ENCODE measurements at places on chromosomes 16 and 17. TPM values are rescaled to one million over a fixed set of nuclear protein-coding genes. Genes with fewer than 3 reads are reported as not detected.

DNA sequence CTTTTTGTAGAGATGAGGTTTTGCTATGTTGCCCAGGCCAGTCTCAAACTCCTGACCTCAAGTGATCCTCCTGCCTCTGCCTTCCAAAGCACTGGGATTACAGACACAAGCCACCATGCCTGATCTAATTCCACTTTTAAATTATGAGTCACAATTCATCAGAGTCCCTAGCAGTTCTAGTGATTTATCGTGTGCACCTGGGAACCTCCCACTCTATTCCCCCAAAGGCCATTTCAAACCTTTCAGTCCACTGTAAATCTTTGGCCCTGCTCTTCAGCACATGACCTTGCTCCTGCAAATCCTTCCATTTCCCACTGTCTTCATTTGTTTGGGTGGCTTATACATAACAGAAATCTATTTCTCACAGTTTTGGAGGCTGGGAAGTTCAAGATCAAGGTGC, 73.0 kb downstream of the HS3ST2 start:
- no peaks in the 10 kb centered on the region for H3K27me3 ChIP-seq
- no peak overlapping the region for H3K27ac ChIP-seq
- H3K4me3 ChIP-seq: no peak overlapping the region
- DNase-seq: no peak

DNA sequence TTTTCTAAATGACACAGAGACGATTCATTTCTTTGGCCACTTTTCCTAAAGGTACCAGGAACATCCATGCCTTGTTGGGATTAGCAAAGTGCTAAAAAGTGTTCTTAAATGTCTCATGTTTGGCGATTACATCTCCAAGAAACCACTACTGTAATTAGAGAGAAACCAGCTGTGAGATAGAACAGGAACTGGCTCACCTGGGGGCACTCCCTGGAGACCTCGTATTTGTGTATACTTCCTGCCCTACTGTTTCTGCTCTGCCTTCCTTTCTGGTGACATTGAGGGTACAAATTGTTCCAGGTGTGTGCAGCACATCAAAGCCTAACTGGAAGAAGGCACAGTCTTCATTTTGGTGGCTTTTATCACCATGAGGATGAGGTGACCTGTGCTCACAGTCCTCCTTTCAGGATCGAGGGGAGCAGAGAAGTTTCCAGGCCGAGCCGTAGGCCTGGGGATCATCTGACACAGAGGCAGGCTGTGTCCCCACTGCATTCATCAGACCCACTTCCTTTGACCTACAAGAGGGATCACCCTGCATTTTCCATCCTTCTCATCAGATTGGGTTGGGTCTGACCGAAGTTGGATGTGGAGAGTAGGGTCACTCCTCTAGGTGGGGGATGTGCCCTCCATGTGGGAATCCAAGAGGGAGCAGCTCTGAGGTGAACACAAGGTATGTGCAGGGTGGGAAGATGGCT, 23.7 kb downstream of the CCL4 start:
- H3K27me3 ChIP-seq: no peaks in the 10 kb centered on the region
- H3K27ac ChIP-seq: no peak overlapping the region

DNA sequence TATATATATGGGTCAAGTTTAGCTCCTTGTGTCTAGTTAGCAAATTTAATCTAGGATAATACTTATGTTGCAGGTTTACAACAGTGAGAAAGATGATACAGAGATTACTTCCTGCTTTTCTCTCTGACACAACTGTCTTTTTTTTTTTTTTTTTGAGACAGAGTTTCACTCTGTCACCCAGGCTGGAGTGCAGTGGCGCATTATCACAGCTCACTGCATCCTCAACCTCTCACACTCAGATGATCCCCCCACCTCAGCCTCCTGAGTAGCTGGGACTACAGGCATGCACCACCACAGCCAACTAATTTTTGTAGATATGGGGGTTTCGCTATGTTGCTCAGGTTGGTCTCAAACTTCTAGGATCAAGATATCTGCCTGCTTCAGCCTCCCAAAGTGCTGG, 706.9 kb upstream of the SOX9 start:
- no peak overlapping the region for H3K27ac ChIP-seq
- no peak for DNase-seq
- H3K4me3 ChIP-seq: no peak overlapping the region
- H3K4me1 ChIP-seq: no peaks in the 10 kb centered on the region
- H3K36me3 ChIP-seq: no peaks in the 10 kb centered on the region

DNA sequence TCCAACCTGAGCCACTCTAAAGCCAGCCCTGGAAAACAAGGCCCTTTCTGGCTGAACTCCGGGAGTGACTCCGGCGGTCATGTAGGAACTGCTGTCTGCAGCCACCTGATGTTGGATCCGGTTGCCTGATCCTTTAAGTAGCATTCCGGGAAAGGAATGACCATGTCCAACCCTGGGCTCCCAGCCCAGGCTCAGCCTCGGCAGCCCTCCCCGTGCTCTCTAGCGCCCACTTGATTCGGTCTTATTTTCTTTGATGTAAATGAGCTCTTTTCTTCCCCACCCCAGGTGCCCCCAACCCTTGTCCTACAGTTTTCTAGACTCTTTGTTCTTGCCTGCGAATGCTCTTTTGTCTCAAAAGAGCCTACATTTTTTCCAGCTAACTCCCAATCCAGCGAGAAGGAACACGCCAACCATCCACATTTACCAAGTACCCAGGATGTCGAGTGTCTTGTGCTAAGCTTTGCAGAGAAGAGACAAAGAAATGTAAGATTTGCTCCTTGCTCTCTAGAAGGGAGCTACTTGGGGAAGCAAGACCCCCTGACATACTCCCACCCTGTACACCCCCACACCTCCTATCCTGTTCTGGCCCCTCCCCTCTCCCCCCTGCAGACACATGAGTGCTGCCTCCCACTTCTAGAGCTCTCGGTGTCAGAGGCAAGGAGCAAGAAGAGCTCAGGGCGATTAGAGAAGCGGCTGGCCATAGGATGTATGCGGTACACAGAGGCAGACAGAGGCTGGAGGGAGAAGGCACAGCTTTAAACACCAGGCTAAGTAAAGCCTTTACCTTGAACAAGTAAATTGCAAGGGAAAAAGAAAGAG, 53.8 kb downstream of the COG7 start:
- H3K27me3 ChIP-seq: no peaks in the 10 kb centered on the region
- peaks cover 14% of the 10 kb centered on the region for H3K36me3 ChIP-seq

TMEM204 gene
- total RNA-seq: 9.9 TPM

GRCh38 chr17:6642592-6642991, 1.7 kb downstream of the TXNDC17 start:
- H3K27me3 ChIP-seq: no peaks in the 10 kb centered on the region
- no peak overlapping the region for H3K4me3 ChIP-seq
- DNase-seq: no peak
- no peaks in the 10 kb centered on the region for H3K4me1 ChIP-seq
- H3K36me3 ChIP-seq: no peaks in the 10 kb centered on the region

CDRT15 gene
- total RNA-seq: not detected

DNA sequence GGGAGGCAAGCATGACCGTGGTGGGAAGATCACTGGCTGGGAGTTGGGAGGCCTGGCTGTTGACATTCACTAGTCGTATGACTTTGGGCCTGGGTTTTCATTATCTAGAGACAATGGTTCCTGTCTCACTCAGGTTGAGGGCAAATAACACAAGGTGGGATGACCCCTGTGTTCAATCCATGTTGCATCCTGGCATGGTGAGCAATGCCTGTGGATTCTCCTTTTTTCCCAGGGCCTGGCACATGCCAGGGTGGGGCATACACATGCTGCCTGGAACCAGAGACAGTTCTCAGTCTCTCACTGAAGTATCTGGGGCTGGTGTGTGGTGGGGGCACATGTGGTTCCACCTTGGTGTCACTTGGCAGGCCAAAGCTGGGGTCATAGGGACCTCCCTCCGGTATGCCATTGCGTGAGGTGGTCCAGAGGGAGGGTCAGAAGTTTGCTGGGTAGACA, 5.4 kb downstream of the THRA start:
- peak overlapping the region; percentile 12 for H3K27ac ChIP-seq
- H3K4me1 ChIP-seq: peaks cover 25% of the 10 kb centered on the region
- no peak overlapping the region for H3K4me3 ChIP-seq
- no peaks in the 10 kb centered on the region for H3K27me3 ChIP-seq

GRCh38 chr17:17147821-17148220, 58.3 kb downstream of the PLD6 start:
- no peak overlapping the region for H3K27ac ChIP-seq
- peaks cover 3% of the 10 kb centered on the region for H3K4me1 ChIP-seq

DNA sequence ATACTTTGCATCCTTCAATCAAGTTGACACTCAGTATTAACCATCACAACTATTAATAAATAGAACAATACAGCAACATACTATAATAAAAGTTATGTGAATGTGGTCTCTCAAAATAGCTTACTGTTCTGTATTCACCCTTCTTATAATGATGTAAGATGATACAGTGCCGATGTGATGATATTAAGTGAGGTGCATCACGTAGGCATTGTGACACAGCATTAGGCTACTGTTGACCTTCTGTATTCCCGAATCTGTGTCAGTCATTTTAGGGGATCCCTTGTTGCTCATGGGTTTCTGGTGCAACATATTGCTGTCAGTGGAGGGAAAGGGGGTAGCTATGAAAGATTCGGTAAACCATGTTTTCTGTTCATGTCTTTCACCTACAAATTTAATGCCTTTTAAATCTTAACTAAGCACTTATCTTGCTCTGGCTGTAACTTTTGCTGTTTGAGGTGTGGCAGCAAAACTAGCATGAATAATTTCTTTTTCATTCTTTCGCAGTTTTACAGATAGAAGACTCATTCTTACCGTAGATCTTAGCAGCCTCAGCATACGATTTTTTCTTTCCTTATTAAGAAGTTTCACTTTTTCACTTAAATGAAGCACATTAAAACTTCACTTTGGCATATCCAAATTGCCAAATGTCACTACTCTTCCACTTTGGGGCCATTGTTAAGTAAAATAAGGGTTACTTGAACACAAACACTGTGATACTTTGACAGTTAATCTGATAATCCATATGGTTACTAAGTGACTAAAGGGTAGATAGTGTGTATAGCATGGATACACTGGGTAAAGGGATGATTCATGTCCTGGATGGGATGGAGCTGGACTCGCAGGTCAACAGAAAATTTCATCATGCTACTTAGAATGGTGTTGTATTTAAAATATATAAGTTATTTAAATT, 29.6 kb downstream of the NFAT5 start:
- no peak overlapping the region for H3K4me3 ChIP-seq
- no peaks in the 10 kb centered on the region for H3K27me3 ChIP-seq
- DNase-seq: no peak
- H3K4me1 ChIP-seq: no peaks in the 10 kb centered on the region
- no peak overlapping the region for H3K27ac ChIP-seq
- no peaks in the 10 kb centered on the region for H3K36me3 ChIP-seq

PIP4K2B gene
- 11.5 TPM for total RNA-seq

DNA sequence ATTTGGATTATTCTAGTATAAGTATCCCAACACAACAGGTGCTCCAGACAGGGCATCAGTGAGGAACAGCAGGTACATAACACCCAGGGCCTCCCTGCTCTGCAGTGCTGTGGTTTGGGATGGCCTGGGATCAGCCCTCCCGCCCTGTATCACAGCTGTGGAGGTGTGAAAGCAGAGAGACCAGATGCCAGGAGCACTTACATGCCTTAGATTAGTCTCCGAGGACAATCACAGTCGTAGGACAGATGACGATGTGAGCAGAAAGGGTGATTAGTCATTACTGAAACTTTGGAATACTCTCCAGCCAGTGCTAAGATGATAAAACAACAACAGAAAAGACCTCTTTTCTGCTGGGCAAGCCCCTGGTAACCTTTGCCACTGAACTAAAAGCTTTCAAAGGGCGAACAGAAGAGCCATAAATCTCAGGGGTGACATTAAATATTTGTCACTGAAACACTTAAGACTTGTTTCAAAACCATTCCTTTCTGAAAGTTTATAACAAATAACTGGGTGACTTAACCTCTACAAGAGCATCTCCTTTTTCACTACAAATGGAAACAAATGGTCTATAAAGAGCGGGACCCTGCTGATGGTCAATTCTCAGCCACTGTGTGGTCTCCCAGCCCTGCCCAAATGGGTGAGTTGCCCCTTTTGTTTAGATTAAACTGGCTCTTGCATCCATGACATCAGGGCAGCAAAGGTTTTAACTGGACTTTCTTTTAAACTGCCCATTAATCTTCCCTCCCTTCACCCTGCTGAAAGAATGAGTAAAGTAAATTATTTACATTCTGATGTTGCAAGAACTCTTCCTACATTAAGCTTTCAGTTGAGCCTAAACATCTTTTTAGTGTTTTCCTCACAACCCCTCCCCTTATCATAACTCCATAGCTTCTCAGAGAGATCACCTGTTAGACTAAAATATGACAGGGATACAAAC, 183.1 kb upstream of the COX10 start:
- DNase-seq: no peak
- H3K27ac ChIP-seq: no peak overlapping the region
- no peaks in the 10 kb centered on the region for H3K36me3 ChIP-seq
- no peak overlapping the region for H3K4me3 ChIP-seq
- no peaks in the 10 kb centered on the region for H3K4me1 ChIP-seq

DNA sequence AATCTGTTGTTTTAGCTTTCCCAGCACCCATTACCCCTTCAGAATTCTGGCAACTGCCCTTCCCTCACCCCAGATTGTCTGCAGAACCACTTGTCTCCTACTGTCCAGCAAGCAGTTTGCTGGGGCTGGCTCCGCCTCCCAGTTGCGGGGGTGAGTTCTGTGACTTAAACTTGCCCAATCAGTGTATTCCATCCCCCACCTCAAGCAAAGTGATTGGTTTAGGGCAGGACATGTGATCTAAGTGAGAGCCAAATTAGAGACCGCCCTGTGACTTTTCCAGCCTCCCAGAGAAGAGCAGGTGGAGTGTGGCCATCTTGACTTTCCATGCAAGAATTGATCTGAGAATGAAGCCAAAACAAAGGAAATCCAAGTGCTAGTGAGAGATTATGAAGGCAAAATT, 22.7 kb upstream of the SRCIN1 start:
- no peaks in the 10 kb centered on the region for H3K4me1 ChIP-seq
- H3K27ac ChIP-seq: no peak overlapping the region
- H3K4me3 ChIP-seq: no peak overlapping the region

- H3K4me1 ChIP-seq: no peaks in the 10 kb centered on the region
- no peak overlapping the region for H3K4me3 ChIP-seq
- no peak for DNase-seq
- H3K27ac ChIP-seq: no peak overlapping the region
Measured at GRCh38 chr16:9185381-9185780, 93.9 kb downstream of the HAPSTR1 start.

ST6GALNAC2 gene
- total RNA-seq: 2.0 TPM

ZNF598 gene
- total RNA-seq: 46.4 TPM

KRT20 gene
- total RNA-seq: not detected

All from right lobe of liver (tissue), 6 donors.